ENCODE measurements at places on chromosomes 6 and 20.
A peak's percentile ranks its signal among the peaks of the same experiment; 100 is the strongest.

- no peak for DNase-seq
Measured at GRCh38 chr20:25579081-25579770, 6.1 kb downstream of the NINL start.

- DNase-seq: peak; percentile 49
Measured at GRCh38 chr20:43751167-43752050, 24.6 kb upstream of the GTSF1L start.

- DNase-seq: no peak
Measured at GRCh38 chr6:56742122-56742791, 99.6 kb upstream of the DST start.

- DNase-seq: no peak
Measured at GRCh38 chr6:43093436-43094289, 17.5 kb downstream of the PTK7 start.

GRCh38 chr6:119110601-119111548, 32.4 kb upstream of the FAM184A start:
- peak; percentile 85 for DNase-seq

DNA sequence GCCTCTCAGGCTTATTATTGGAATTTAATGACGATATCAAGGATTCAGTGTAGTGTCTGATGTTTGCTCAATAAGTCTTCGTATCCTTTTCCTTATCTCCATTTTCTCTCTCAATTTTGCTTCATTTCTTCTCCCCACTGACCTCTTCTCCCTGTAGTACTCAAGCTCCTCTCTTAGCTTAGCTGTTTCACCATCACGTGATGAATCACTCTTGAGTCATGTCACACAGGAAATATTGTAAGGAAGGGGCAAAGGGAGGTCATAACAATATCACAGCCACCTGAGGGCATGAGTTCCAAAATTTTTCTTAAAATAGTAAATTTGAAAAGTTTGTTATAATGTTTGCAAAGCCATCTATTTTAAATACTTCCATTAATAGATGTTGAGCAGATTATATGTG, 392.2 kb upstream of the MARCKS start:
- no peak for DNase-seq
